Cerebellar cortex (tissue), 1 donor: ENCODE measurements at places on chromosomes 7 and 10.

DNA sequence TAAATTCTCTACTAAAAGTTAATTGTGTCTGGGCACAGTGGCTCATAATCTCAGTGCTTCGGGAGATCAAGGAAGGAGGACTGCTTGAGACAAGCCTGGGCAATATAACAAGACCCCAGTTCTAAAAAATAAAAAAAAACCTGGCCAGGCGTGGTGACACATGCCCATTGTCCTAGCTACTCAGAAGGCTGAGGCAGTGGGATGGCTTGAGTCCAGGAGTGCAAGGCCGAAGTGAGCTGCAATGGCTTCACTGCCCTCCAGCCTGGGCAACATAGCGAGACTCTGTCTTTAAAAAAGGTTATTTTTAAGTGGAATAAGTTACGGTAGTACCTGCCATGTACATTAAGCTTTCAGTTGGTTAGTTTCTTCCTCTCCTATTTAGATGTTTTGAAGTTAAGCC is 28.9 kb downstream of the CDK14 start:
- DNase-seq, result no peak

GRCh38 chr10:3805791-3806461 is 20.9 kb upstream of the KLF6 start:
- no peak for DNase-seq

GRCh38 chr10:85986777-85987176 is 379.8 kb downstream of the GRID1 start:
- no peak for DNase-seq

DNA sequence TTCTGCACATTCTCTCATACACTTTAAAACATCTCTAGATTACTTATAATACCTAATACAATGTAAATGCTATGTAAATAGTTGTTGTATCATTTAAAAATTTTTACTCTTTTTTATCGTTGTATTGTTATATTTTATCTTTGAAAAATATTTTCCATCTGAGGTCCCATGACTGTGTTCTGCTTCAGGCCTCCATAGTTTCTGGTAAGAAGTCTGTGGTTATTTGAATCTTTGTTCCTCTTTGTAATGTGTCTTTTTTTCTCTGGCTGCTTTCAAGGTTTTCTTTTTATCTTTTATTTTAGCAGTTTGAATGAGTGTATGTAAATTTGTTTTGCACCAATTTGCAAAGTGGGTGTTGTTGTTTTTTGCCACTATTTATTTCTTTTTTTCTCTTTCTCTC is 263.1 kb downstream of the RPS24 start:
- DNase-seq, result no peak
